ENCODE measurements at places on chromosomes 5 and 9. TPM values are rescaled to one million over a fixed set of nuclear protein-coding genes. Genes with fewer than 3 reads are reported as not detected.

GRCh38 chr5:59496524-59497134 is 396.9 kb downstream of the PDE4D start:
- no peaks in the 10 kb centered on the region for H3K36me3 ChIP-seq
- peak; percentile 27 for DNase-seq
- H3K27ac ChIP-seq = no peak overlapping the region
- no peaks in the 10 kb centered on the region for H3K27me3 ChIP-seq

GRCh38 chr5:179763215-179763945 is 30.4 kb upstream of the LTC4S start:
- peaks cover 14% of the 10 kb centered on the region for H3K36me3 ChIP-seq
- peaks cover 46% of the 10 kb centered on the region for H3K4me1 ChIP-seq
- H3K27ac ChIP-seq = no peak overlapping the region
- peak; percentile 76 for DNase-seq
- H3K27me3 ChIP-seq = no peaks in the 10 kb centered on the region

SV2C gene
- total RNA-seq = 0.88 TPM

DNA sequence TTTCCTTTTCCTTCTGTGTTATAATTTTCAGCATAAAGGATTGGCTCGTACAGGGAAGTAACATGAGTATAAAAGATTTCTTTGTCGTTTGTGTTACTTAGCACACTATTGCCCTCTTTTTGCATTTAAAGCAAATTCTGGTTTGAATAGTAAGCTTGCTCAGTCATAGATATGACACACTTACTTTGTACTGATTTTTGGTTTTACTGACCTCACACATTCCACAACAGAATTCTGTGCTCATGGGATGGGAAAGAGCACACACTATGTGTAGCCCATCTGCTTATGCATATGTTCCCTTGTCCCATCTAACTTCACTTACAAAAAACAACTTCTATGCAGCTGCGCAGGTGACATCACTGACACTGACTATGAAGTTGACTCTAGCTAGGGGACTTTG is 111.9 kb upstream of the MTAP start:
- peaks cover 61% of the 10 kb centered on the region for H3K4me1 ChIP-seq
- H3K36me3 ChIP-seq = peaks cover 12% of the 10 kb centered on the region
- DNase-seq = no peak
- peak overlapping the region; percentile 73 for H3K27ac ChIP-seq
- H3K4me3 ChIP-seq = no peak overlapping the region
- H3K27me3 ChIP-seq = no peaks in the 10 kb centered on the region

GLRA1 gene
- total RNA-seq = not detected

KLHL3 gene
- 16.9 TPM for total RNA-seq

DNA sequence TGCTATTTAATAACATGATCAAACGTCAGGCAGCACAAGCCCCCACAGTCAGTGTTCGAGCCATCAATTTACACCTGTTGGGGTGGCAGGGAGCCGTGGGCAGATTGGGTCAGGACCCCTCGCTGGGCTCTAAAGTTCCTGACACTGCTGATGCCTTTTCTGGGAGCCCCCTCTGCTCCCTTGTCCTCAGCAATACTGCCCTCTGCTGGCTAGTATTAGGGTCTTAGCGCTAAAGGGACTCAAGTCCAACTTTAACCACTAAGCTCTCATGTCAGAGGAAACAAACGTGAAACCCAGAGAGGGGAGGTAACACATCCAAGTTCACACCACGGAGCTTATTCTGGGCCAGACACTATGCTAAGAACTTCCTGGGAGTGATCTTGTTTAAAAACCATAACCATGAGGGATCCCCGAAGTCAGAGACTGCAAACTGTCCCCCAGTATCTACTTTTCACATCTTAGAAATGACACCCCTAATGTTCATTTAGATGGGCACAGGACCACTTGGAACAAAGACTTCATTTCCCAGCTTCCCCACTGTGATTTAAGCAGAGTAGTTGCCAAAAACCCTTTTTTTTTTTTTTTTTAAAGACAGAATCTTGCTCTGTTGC is 20.4 kb downstream of the ANKS6 start:
- DNase-seq = peak; percentile 40
- H3K27ac ChIP-seq = no peak overlapping the region
- H3K27me3 ChIP-seq = no peaks in the 10 kb centered on the region

GRCh38 chr5:168679515-168679920 is 100.3 kb upstream of the PANK3 start:
- peak; percentile 79 for DNase-seq
- H3K27me3 ChIP-seq = peaks cover 13% of the 10 kb centered on the region
- no peaks in the 10 kb centered on the region for H3K4me1 ChIP-seq
- H3K4me3 ChIP-seq = no peak overlapping the region
- H3K27ac ChIP-seq = no peak overlapping the region

DNA sequence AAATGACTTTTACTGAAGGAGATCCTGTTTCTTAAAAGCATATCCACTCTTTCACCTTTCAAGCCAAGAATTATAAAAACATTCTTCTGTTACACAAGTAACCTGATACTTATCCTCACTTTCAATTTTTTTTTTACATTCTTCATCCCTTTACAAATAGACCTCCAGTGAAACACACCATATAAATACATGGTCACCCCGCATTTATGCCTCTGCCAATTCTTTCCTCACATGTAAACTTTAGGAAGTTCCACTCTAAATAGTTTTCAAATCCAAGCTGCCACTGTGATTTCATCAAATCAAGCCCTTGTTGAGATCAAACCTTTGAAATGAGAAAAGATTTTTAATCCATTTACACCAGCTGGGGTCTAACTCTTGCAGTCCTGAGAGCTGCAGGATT is 40.0 kb downstream of the GAS1 start:
- H3K4me1 ChIP-seq = no peaks in the 10 kb centered on the region
- DNase-seq = no peak
- H3K27ac ChIP-seq = no peak overlapping the region
- no peak overlapping the region for H3K4me3 ChIP-seq
- no peaks in the 10 kb centered on the region for H3K36me3 ChIP-seq

CD14 gene
- total RNA-seq = 1.1 TPM

DNA sequence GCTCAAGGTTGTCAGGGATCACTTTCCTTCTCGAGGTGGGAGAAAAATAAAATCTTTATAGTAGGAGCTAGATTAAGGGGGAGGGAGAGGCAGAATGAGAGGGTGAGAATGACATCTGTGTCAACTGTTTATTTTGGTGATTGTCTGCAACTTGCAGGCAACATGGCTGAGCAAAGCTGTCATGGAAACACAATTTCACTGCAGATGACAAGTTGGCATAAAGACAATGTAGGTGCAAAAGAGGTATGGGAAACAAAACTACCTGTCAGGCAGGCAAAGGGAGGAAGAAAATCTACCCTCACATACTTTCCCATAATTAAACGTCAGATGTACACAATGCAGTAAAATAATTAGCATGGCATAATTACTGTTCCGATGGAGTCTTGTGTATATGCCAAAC is 167.4 kb downstream of the SLIT3 start:
- no peaks in the 10 kb centered on the region for H3K36me3 ChIP-seq
- H3K27me3 ChIP-seq = peaks cover 10% of the 10 kb centered on the region
- H3K4me1 ChIP-seq = no peaks in the 10 kb centered on the region
- H3K27ac ChIP-seq = no peak overlapping the region

SLC25A48 gene
- total RNA-seq = not detected

DNA sequence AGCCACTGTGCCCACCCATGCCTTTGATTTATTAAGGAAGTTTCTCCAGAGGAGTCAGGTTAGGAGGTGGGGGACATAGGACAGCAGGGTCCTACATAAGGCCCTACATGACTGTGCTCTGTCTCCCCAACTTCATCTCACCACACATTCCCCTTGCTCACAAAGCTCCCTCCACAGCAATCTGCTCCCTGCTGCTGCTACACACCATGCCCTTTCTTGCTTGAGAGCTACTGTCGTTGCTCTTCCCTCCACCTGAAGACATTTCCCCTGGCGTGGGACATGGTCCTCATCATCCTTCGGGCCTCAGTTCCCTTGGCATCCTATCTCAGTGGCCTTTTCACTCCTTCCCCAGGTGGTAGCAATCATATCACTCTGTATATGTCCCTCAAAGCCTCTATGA is 75.9 kb upstream of the DAPK1 start:
- no peak for DNase-seq
- peaks cover 14% of the 10 kb centered on the region for H3K4me1 ChIP-seq
- no peak overlapping the region for H3K27ac ChIP-seq

SH3TC2 gene
- 60.3 TPM for total RNA-seq

DNA sequence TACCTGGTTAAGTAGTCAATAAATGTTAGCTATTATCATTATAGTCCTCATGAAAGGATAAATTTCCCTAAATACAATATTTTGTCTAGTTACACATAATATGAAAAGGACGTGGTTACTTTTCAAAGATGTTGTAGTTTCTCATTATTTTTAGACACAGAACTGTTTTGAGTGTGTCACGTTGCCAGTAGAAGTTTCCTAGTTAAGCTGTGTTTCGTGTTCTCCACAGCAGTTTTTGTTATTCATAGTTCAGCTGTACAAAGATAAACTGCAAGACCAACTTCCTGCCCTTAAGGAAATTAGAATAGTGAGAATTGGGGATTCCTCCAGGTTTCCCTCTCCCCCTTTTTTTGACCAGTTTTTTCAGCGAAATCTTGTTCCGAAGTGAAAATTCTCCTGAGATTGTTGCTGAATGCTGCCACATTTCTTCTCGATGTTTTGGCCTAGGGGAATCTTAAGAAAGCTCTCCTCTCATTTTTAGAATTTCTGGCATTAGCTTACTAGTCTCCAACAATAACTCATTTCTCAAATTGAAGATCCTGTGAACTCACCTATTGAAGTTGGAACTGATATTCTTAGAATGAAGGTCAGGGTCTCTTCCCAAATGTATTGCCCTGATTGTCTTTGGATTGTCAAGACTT is 176.1 kb downstream of the PAM start:
- no peaks in the 10 kb centered on the region for H3K4me1 ChIP-seq
- H3K27ac ChIP-seq = no peak overlapping the region
- H3K36me3 ChIP-seq = no peaks in the 10 kb centered on the region
- no peaks in the 10 kb centered on the region for H3K27me3 ChIP-seq

EIF4EBP3 gene
- total RNA-seq = 14.1 TPM

DNA sequence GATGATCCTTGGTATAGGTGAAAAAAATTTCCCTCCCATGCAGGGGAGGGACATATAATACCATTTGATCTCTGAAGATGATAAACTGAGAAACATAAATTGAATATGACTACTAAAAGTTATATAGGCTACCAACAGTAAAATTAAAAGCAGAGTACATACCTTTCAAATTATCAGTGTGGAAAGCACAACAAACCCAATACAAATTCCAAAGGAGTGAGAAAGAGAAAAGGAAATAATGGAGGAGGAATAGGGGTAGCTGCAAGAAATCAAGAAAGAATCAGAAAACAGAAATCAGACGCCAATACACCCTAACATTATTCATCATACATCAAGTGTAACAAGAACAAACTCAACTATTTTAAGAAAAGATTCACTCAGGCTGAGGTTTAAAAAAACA is 17.7 kb downstream of the GNAQ start:
- H3K36me3 ChIP-seq = no peaks in the 10 kb centered on the region
- no peaks in the 10 kb centered on the region for H3K4me1 ChIP-seq
- no peaks in the 10 kb centered on the region for H3K27me3 ChIP-seq
- no peak for DNase-seq
- no peak overlapping the region for H3K4me3 ChIP-seq
- H3K27ac ChIP-seq = no peak overlapping the region

DNA sequence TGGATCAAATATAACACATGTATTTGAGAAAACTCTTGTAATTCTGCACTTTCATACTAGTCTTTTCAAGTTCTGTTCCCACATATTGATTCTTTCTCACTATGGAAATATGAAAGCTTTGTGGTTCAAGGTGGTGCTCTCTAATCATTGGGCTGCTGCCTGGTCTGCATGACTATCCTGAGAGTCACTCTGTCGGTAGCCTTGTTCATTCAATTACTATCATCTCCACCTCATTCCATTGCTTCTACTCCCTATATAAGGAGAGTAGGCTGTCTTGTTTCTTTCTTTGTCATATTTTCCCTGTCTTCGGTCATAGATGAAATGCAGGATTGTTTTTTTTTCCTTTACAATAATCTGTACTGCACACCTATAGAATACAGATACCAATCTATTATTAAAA is 341.4 kb upstream of the ACTBL2 start:
- H3K4me1 ChIP-seq = peaks cover 43% of the 10 kb centered on the region
- H3K36me3 ChIP-seq = peaks cover 16% of the 10 kb centered on the region
- peak; percentile 54 for DNase-seq
- no peak overlapping the region for H3K4me3 ChIP-seq
- H3K27ac ChIP-seq = peak overlapping the region; percentile 80

- no peak for DNase-seq
- no peak overlapping the region for H3K4me3 ChIP-seq
- H3K36me3 ChIP-seq = no peaks in the 10 kb centered on the region
- peaks cover 13% of the 10 kb centered on the region for H3K4me1 ChIP-seq
- no peak overlapping the region for H3K27ac ChIP-seq
- no peaks in the 10 kb centered on the region for H3K27me3 ChIP-seq
These were observed 108.3 kb upstream of the MSX2 start for GRCh38 chr5:174616036-174616435.

DNA sequence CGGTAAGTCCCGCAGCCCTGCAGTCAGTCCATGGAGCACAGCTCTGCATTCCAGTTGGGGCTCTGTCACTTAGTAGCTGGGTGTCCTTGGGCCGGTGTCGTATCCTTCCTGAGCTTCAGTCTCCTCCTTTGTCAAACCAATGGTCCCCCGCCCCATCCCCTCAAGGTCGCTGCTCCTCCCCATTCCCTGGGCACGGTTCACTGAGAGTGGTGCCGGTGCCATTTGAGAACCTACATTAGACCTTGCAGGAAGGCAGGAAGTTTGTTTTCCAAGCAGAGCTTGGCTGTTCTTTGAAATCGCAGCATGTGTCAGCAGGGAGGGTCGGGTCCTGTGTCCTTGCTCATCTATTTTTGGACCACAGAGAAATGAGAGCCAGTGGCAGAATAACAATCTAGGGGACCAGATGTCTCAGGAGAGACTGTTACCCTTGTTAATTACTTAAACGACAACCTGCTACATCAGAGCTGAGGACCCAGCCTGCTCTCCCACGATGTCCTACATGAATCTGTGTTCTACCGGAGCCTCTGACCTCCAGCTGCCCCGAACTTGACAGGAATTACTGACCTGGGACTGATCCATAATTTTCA is 21.7 kb upstream of the BARHL1 start:
- H3K4me1 ChIP-seq = no peaks in the 10 kb centered on the region

- peaks cover 2% of the 10 kb centered on the region for H3K27me3 ChIP-seq
- DNase-seq = no peak
- H3K4me1 ChIP-seq = no peaks in the 10 kb centered on the region
- no peaks in the 10 kb centered on the region for H3K36me3 ChIP-seq
These were observed 86.9 kb downstream of the BASP1 start for GRCh38 chr5:17304282-17304681.

- H3K27me3 ChIP-seq = no peaks in the 10 kb centered on the region
- DNase-seq = no peak
These were observed 253.8 kb downstream of the ENC1 start for GRCh38 chr5:74386571-74387334.

PCDHB9 gene
- 3.5 TPM for total RNA-seq

GRCh38 chr9:127241354-127241753 is 23.2 kb upstream of the GARNL3 start:
- H3K27me3 ChIP-seq = no peaks in the 10 kb centered on the region
- H3K27ac ChIP-seq = no peak overlapping the region
- no peak for DNase-seq
- H3K4me1 ChIP-seq = peaks cover 7% of the 10 kb centered on the region

Measured in Calu3 (cell line).